ENCODE measurements at places on chromosomes 1 and 21.

GRCh38 chr1:41387667-41388091 is 26.4 kb downstream of the FOXO6 start:
- peak; percentile 90 for DNase-seq

DNA sequence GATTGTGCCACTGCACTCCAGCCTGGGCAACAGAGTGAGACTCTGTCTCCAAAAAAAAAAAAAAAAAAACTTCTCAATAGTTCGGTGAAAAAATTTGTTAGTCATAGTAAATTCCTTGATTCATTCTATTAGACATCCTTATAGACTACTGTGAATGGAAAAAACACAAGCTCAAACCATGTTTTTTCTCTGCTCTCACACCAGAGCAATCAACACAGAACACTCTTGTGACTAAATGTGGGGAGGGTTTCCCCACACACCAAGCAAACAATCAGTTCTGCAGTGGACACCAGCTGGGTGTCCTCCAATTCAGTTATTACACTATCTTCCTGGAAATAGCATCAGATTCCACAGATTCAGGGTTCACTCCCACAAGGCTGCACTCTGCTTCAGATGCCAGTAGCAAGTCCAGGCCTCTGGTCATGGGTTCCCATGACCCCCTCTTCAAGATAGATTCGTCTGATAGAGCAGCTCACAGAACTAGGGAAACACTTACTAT is 69.1 kb upstream of the TEKT2 start:
- DNase-seq, result no peak

- peak; percentile 82 for DNase-seq
Measured at GRCh38 chr1:99737016-99737415, 29.4 kb downstream of the FRRS1 start.

- DNase-seq, result no peak
Measured at GRCh38 chr1:94646786-94647555, 105.4 kb upstream of the F3 start.

GRCh38 chr1:162300057-162300917 is 76.4 kb downstream of the SPATA46 start:
- DNase-seq, result peak; percentile 39

- no peak for DNase-seq
Measured at GRCh38 chr21:46037331-46038325, 56.1 kb downstream of the COL6A1 start.

DNA sequence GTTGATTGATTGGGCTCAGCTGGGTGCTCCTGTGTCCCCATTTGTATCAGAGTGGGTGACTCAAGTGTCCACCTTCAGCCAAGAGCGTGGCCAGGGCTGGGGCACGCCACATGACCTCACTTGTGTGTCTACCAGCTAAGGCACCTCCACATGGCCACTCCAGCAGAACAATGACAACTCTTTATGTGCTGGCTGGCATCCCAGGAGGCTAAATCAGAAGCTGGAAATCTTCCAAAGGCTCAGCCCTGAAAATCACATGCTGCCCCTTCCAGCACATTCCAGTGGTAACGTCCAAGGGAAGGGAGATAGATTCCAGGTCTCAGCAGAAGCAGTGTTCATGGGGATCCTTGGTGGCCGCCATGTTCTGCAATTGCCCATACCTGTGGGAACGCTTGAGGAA is 585.5 kb downstream of the AJAP1 start:
- DNase-seq, result no peak

DNA sequence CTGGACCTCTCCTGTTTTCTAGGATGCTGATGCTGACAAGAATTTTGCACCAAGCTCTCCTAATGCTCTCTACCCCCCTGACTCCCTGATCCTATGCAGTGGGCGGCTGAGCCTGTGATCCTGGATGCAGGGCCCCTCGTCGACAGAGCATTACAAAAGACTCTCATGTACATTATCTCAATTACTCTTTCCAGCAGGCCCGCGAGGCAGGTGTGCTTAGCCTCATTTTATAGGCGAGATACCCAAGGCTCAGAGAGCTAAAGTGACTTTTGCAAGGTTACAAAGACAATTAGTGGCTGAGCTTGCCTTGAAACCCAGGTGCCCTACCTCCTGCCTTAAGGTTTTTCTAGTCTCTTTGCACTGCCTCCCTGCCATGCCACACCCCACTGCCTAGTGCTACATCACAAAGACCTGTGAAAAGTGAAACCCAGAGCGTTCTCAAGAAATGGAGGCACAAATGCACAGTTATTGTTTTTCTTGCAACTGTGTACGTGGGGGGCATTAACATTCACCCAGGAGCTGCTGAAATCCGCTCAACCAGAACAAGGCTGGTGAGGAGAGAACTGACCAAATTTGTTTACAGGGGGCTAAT is 10.0 kb upstream of the C8A start:
- DNase-seq, result no peak

DNA sequence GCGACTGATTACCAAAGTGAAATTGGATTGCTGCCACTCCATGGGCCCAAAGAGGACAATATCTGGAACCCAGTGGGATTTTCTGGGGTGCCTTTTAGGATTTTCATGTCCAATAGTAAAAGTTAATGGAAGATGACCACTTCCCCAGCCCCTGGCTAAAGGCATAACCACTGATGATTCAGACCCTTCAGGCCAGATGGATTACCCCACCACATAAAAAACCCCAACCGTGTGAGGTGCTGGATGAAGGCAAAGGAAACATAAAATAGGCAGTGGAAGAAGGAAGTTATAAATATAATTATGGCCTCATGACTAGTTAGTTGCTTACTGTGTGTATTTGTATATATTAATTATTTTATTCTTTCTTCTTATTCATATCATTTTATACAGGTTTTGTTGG is 40.2 kb upstream of the IL10 start:
- no peak for DNase-seq
